SHP77 (cell line): ENCODE measurements at places on chromosomes 2 and 18.

DNA sequence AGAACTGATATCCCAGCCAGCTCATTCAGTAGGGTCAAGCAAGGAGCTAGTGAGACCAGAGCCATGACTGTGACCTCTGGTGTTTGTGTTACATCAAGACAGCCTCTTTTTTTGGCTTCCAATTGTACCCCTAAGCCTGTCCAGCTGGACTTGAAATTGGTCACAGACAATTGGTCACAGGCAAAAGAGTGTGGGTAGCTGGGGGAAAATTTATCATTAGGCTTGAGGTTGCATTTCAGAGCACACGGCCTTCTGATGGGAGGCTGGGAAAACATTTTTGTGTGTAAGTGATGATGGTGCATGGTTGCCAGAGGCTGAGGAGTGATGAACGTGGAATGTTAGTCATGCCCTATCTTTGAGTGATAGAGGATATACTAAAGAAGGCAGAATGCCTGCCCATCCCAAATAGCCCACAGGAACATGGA lies 285.1 kb upstream of the SLC14A2 start:
- no peak for DNase-seq

GRCh38 chr2:38146907-38147307 lies 71.0 kb upstream of the CYP1B1 start:
- DNase-seq = no peak

DNA sequence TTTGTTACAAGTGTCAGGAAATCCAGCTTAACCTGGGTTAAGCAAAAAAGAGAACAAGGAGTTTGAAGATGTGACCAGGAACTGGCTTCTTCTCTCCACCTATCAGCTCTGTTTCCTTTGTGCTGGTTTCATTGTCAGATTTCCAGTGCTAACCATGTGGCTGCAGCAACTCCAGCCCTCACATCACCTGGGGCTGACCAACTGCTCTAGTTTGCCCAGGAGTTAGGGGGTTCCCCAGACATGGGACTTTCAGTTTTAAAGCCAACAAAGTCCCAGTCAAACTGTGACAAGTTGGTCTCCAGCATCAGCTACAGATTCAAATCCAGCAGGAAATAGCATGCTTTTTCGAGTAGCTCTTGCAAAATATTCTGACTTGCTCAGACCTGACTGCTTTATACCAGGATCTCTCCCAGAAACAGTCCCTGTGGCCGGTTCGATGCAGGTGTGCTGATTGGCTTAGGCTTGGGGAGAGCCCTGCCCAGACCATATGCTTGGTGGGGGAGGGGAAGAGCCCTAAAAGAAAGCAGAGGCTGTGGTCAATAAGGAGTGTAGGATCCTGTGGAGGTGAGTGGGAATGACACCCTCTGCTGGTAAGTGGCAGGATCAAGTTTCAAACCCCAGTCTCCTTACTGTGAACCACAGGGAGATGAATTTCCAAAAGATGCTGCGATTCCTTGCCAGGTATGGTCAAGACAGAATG lies 49.5 kb downstream of the KCNE4 start:
- peak; percentile 65 for DNase-seq

- no peak for DNase-seq
These were observed 226.8 kb downstream of the MC4R start for GRCh38 chr18:60145776-60146175.

DNA sequence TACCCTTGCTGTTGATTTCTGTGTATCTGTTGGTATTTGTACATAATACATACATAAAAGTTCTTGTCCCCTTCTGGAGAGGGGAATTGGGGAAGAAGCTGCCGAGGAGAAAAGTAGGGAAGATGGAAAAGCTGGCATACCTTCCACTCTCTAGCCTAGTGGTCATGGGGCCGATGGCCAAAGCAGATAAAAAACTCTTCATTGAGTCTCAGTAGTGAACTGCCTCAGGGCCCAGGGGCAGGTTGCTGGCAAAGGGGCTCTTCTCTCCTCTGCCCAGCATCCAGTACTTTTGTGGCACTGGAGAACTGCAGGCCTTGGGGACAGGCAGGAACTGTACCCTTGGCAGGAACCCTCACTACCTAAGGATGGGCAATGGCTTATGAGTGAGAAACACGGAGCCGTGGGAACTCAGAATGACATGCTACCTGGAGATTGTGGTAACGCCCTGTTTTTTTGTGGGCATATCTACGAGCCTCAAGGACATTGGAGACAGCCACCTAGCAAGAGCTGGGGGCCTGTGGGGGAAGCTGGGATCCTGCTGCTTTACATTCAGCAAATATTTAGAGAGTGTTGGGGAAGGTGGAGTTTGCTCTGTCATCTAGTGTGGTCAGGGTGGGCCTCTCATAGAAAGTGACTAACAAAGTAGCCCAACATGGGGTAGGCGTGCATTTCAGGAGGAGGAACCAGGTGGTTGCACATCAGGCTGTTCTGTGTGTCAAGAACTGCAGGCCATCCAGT lies 22.6 kb upstream of the ITGB6 start:
- DNase-seq = no peak

- DNase-seq = no peak
These were observed 36.6 kb downstream of the FAM178B start for GRCh38 chr2:96949701-96950350.

GRCh38 chr2:236919209-236919608 lies 166.5 kb upstream of the COPS8 start:
- no peak for DNase-seq

GRCh38 chr2:172446474-172447063 lies 19.2 kb downstream of the ITGA6 start:
- DNase-seq = no peak

DNA sequence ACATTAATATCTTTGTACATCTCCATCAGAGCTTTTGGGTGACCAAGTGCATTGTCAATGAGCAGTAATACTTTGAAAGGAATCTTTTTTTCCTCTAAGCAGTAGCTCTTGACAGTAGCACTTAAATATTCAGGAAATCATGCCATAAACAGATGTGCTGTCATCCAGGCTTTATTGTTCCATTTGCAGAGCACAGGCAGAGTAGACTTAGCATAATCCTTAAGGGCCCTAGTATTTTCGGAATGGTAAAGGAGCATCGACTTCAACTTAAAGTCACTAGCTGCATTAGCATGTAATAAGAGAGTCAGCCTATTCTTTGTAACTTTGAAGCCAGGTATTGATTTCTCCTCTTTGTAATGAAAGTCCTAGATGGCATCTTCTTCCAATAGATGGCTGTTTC lies 121.8 kb upstream of the CWC22 start:
- no peak for DNase-seq

DNA sequence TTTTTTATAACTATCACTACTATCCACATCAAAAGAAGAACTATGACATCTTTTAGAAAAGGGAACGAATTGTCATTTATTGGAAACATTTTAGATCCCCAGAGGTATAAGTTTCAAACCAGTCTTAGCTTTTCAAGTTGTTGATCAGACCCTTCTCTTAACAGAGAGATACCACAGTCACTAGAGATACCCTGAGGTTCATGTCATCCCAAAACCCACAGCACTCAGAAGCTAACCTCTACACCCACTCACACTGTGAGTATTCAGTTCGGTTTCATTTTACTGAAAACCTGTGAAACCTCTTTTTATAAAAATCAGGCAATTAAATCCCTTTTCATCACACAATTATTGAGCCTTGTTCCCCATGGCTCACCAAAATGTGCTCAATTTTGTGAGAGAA lies 156.2 kb downstream of the DTNA start:
- no peak for DNase-seq

GRCh38 chr2:159635006-159635789 lies 18.9 kb upstream of the BAZ2B start:
- no peak for DNase-seq

GRCh38 chr2:234343372-234343771 lies 153.5 kb downstream of the ARL4C start:
- DNase-seq = no peak

GRCh38 chr2:118709786-118710185 lies 137.7 kb downstream of the EN1 start:
- DNase-seq = no peak

DNA sequence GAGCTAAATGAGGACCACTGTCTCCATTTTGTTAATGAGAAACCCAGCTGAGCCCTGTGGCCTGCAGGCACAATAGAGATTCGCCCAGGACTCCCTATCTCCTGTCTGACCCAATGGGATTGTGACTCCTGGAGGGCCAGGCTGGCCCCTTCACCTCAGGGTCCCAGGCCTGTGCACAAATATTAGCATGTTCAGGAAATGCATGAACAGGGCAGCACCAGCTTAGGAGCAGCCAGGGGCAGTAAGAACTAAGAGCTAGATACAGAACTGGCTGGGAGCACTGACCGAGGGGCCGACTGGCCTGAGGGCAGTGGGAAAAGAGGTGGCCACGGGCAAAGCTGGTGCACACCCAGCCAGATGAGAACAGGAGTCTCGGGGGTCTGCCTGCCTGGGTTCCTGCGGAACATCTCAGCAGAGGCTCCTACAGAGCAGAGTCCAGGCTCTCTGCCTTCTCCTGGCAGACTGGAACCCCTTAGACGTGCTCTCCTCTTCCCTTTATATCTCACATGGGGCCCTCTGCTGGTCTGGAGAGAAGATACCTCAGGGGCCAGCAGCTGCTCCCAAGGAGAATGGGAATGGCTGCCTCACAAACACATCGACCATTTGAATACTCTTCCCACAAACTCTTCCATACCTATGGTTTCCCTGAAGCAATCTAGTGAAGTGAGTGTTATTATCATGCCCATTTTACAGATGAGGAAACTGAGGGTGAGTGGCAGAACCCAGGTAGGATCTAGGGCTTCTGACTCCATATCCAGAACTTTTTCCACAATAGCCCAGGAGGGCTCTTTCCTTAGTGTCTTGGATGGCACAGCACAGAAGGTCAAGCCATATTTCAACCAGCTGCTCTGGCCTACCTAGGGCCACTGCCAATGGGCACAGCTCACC lies 77.6 kb upstream of the OTOF start:
- DNase-seq = peak; percentile 63

DNA sequence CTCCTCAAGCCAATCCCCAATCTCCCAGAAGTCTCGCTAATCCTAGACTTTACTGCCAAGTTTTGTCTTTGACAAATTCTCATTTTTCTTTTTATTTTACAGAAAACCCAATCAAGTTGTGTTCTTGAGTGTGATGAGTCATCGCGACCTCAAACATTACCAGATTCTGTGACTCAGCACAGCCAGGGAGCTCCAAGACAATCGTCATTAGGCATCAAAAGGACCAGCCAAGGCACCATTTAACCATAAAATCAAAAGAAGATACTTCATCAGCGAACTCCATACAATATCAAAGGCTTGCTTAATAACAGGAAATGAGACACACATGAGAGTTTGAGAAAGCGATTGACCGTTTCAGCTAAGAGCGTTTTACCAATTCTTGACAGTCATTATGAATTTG lies 146.2 kb upstream of the AGAP1 start:
- DNase-seq = no peak

GRCh38 chr2:128901572-128902391 lies 583.1 kb upstream of the HS6ST1 start:
- no peak for DNase-seq

DNA sequence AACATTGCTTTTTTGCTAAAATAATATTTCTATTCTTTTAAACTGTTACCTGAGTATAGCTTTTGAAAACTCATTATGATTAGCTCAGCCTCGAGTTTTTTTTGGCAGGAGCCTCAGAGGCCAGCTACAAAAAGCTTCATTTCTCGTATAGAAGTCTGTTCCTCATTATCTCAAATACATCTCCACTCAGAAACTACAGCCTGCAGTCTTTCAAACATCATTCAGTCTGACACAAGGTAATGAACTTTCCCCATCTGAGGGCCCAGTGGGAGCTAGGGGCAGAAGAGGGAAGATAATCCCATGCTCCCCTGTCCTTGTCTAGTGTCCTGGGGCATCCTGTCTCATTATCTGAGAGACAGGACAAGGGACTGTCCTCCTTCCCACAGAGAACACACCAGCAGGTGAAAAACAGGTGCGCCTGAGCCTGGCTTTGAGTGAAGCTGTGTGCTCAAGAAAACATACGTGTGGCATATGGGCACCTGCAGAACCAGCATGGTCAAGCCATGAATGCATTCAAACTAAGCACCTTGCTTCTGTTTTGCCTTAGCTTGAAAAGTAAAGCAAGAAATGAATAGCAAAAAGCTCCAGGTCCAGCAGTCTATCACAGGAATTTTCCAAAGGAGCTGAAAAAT lies 247.5 kb downstream of the MREG start:
- DNase-seq = no peak

- DNase-seq = no peak
These were observed 8.0 kb downstream of the CTDSP1 start for GRCh38 chr2:218407717-218408116.

DNA sequence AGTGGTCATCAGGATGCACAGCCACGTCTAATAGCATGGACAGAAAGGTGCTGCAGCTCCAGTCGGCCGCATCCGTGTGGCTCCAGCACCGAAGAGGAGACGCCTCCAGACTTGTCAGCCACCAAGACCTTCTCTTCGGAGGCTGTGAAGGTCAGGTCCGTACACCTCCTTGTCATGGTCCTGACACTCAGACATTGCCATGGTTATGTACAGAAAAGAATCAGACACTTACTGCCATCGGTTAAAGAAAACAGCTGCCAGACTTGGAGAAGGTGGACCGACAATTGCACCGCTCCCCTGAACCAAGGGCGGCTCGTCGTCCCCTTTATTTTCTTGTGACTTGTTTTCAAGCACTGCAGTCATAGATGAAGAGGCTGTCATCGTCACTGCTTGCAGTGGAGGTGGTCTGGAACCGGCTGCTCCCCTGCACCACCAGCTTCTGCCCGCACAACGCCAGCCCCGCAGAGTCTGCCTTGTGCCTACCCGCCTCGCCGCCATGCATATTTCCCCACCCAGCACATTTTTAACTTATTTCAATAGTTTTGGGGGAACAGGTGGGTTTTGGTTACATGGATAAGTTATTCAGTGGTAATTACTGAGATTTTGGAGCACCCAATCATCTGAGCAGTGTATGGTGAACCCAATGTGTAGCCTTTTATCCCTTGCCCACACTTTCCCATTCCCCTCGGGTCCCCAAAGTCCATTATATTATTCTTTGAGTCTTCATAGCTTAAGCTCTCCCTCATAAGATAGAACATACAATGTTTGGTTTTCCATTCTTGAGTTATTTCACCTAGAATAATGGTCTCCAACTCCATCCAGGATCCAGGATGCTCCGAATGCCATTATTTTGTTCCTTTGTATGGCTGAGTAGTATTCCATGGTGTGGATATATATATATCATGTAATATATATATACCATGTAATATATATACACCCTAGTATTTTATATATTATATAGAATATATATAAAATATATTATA lies 18.1 kb downstream of the FBXO48 start:
- no peak for DNase-seq

DNA sequence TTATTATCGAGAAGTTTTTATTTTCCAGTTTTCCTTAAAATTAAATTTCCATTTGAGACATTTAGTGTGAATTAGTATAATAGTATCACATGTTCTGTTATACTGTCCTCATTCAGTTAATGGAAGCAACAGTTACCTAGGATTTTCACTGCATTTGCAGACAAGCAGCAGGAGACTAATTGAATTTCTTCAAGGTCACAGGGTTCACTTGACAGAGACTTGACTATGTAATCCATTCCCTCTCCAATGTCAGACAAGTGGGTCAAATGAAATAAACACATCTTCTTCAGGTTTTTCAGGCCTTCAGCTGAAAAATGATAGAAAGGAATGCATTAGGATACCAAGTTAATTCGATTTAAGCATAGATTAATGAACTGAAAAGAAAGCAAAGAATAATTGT lies 26.7 kb downstream of the NLRC4 start:
- no peak for DNase-seq

- no peak for DNase-seq
These were observed 100.2 kb downstream of the SRBD1 start for GRCh38 chr2:45510701-45511420.
